ENCODE measurements at places on chromosomes 11 and 22.

- DNase-seq, result no peak
These were observed 115.9 kb upstream of the TBCEL start for GRCh38 chr11:120907971-120908370.

DNA sequence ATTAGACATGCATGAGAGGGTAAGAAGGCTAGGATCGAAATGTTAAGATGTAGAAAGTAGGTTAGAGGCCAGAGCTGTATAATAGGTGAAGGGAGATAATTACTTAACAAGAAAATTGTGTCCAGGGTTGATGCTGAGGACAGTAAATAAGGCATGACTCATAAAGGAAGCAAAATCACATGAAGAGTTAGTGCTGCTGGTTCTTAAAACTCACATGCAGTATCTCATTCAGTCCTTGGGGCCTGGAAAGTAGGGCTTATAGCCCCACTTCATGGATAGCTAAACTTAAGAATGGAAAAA is 130.2 kb downstream of the NCAM1 start:
- DNase-seq, result no peak

DNA sequence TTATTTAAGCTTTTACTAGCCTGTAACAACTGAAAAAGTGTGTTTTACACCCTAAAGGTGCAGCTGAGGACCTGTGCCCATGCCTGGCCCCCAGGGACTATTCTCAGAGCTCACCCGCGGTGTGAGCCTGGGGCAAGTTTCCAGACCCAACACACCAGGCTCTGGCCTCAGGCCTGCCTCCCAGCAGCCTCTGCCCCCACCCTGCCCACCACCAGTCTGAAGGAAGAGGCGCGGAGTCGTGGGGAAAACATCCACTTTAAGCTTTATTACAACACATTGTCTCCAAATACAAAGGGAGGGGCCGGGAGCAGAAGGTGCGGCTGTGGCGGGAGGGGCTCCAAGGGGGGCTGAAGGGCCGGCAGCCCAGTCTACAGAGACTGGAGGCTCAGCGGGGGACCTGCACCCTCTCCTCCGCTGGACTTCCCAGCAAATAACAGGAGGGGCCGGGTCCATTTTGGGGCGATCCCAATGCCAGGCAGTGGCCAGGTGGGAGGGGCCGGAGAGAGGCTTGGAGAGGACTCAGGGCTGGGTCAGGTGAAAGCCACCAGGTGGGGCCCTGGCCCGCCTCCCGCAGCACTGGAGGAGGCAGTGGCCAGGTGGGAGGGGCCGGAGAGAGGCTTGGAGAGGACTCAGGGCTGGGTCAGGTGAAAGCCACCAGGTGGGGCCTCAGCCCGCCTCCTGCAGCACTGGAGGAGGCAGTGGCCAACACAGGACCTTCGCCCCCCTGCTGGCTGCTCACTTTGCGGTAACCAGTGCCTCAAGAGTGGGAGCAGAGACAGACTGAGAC is 18.1 kb downstream of the DUSP8 start:
- no peak for DNase-seq

- DNase-seq, result no peak
These were observed at the start of gene OR5D16 for GRCh38 chr11:55838452-55838851. TSS of gene OR5D16 (plus strand) at chr11:55838752. CDS start at chr11:55838752, 0 bp downstream.

GRCh38 chr22:39808081-39808480 is 85.5 kb downstream of the ENTHD1 start:
- no peak for DNase-seq

- DNase-seq, result no peak
These were observed 2.2 kb upstream of the NUP160 start for GRCh38 chr11:47850337-47850736.

GRCh38 chr22:19086417-19086816 is 35.8 kb downstream of the DGCR2 start:
- DNase-seq, result no peak

DNA sequence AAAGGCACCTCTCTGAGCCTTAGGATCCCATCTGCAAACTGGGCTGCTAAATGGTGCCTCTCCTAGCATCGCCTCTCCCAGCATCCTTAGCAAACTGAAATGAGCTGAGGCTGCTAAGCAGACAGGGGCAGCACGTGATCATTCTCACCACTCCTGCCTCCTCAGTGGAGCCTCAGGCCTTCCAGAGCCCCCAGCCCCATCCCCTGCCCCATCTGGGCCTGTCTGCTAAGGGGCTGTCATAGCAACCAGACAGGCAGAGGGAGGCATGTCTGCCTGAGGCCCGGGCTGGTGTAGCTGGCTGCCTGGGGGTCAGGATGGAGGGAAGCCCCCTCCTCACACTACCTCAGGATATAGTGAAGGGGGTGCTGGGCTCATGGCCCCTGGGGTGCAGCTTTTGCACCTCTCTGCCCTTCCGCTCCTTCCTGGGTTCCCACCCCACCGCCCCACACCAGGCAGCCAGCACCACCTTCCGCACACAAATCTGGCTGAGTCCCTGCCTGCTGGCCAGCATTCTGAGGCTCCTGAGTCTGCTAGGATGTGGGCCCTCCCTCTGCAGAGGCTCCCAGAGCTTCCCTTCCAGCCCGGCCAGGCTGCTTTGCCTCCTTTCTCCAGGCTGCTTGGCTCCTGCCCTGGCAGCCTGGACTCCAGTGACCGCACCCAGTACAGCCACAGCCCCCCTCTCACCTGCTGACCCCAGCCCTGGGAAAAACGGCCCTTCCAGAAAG is 47.5 kb upstream of the TTLL12 start:
- DNase-seq, result no peak

GRCh38 chr11:34165786-34166555 is 60.5 kb downstream of the NAT10 start:
- DNase-seq, result no peak

DNA sequence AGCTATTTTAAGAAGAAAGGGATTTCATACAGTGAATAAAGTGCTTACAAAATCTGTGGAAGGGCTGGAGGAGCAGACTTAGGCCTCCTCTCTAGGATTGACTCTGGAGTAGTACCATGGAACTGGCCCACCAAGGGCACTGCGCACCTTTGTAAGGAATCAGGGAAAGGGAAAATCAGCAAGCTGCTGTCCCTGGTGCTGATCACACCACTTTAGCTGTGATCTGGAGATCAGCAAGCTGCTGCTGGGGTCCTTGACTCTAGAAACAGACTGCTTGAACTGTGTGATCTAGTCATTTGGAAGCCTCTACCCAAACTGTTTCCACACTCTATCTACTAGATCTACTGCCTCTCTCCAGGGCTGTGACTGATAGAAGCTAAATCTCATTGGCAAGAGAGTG is 18.4 kb upstream of the TECTA start:
- no peak for DNase-seq

GRCh38 chr11:8963569-8964323 is 496 bp downstream of the TMEM9B start:
- peak; percentile 93 for DNase-seq

DNA sequence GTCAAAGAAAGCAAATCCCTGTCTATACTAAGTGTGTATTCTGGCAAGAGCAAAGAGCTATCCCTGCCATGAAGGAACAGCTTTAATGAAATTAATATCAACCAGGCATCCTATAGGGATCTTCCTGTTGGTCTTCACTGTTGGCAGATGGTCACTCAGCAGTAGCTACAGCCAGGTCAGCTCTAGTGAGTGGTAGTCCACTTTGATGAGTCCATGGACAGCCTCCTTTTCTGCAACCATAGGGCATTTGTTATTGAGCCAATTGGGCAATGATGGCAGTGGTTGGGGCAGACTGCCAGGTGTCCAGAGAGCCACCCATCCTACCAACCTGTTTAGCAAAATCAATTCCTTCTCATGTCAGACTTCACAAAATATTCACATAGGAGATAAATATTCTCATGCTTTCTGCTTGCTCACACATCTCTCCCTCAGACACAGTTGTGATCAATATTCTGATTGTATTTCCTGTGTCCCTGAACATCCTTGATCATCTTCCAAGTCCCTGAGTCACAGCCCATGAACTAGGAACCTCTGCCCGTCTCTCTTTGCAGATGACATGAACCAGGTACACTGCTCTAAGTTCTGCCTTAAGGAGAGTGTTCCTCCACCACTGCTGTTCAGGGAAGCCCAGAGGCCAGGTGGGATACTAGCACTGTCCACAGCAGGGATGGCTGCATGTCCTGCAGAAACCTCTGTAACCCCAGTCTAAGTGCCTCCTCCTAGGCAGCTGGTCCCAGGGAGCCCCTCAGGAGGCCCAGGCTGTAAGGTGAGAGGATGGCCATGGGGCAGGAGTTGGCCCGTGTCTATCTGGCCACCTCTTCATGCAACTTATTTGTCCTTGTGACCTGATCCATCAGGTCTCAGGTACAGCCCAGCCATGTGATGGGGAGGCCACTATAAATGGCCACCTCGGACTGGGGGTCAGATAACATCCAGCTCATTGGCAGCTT is 74.2 kb upstream of the IGLL5 start:
- DNase-seq, result no peak

GRCh38 chr11:56917708-56918400 is 70.9 kb upstream of the OR5AK2 start:
- DNase-seq, result no peak

- DNase-seq, result no peak
These were observed 5.5 kb upstream of the IGSF22 start for GRCh38 chr11:18731441-18731840.

GRCh38 chr11:1776944-1777715 is 13.4 kb upstream of the CTSD start:
- DNase-seq, result peak; percentile 45

All from mesenteric fat pad (tissue), 1 donor.